ENCODE measurements at places on chromosomes 7 and 10.

DNA sequence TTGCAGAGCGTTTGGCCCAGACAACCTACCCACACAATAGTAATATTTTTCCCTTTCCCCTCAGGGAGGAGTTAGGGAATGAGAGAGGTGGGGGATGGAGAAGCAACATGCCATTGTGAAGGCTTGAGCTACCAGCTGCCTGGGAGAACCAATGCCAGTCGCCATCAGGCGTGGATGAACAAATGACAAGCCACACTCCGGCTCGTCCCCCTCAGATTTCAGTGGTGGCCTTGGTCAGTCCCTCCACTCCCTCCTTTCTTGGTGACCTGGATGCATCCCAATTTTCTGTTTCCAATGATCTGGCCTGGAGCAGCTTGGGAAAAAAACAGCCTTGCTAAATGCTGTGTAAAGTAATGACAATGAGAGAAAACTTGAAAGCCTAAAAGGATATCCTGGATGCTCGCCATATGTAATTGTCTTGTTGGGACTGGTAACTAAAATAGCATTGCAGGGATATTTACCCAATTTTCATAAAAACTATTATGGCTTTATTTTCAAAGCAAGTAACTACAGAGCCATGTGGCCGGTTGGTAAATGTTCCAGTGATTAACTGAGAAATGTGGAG, 110.7 kb downstream of the ICA1 start:
- DNase-seq = no peak

GRCh38 chr7:128076796-128077271, 45.6 kb upstream of the LRRC4 start:
- DNase-seq = no peak

DNA sequence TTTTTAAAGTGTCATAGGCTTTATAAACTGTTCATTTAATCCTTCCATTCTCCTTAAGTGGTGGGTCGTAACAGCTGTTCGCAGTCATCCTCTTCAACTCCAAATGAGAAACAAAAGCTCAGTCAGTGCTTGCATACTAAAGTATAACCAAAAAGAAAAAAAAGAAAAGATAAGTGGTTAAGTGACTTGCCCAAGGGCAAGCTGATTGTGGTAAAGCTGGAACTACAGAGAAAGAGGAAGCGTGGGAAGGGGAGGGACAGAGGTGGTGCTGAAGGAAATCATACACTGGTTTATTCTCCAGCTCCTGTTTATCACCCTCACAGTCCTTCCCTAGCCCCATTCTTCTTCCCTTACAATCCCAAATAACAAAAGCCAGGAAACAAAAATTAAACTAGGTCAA, 29.6 kb downstream of the IDE start:
- peak; percentile 6 for DNase-seq

DNA sequence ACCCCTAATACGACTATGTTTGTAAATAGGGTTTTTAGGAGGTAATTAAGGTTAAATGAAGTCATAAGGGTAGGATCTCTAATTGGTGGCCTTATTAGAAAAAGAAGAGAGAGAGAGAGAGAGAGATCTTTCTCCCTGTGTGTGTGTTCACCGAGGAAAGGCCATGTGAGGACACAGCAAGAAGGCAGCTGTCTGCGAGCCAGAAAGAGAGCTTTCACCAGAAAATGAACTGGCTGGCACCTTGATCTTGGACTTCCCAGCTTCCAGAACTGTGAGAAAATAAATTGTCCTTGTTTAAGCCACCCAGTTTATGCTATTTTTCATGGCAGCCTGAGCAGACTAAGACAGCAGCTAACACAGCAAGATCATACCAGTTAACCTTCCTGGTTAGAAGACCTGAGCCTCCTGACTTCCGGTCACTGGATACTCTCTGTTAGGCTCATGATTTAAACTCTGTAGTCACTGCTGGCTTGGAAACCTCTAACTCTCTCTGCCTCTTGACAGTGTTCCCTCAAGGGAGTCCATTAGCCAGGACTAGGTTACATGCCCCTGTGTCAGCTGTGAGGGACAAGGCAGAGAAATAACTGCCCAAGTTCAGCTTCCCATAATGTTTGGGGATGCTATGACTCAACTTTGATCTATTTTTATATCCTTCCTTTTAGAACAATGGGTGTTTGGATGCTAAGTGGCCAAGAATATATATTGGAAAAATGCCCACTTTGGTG, 102.3 kb downstream of the DYNC1I1 start:
- no peak for DNase-seq

DNA sequence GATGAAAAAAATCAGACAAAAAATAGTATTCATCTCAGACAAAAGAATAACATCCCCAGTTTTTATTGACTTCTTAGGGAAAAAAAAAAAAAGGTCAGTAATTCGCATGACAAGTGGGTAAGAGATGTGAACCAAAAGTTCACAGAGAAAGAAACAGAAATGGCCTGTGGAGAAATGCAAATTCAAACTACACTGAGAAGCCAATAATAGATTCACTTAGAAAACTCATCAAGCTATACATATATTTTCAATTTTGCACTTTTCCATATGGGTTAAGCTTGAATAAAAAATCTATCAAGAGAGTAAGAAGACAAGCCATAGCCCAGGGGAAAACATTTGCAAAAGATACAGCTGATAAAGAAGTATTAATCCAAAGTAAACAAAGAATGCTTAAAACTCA, 28.0 kb downstream of the HERC4 start:
- DNase-seq = no peak

- DNase-seq = no peak
Observed at GRCh38 chr10:11341283-11341960, 270.0 kb downstream of the USP6NL start.

DNA sequence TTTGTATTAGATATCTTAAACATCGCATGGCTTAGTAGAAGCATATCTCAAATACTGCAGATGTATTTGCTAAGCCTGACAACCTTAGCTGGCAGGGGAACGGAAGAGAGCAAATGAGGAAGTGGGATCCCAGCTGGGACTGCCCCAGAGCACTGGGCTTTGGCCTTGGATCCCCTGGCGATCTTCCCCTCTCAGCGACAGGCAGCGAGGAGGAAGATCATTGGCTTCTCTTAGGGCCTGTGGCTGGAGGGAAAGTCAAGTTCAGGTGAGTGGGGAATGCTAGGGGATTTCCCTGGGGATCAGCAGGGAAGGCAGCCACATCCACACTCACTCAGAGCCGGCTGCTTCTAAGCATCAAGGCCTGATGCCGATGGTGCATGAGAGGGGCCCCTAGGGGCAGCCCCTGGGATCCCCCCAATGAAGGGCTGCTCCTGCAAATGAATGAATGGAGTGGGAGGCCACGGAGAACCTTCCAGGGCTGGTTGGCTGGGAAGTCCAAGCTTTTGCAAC, 42.0 kb downstream of the LYZL2 start:
- DNase-seq = peak; percentile 10

DNA sequence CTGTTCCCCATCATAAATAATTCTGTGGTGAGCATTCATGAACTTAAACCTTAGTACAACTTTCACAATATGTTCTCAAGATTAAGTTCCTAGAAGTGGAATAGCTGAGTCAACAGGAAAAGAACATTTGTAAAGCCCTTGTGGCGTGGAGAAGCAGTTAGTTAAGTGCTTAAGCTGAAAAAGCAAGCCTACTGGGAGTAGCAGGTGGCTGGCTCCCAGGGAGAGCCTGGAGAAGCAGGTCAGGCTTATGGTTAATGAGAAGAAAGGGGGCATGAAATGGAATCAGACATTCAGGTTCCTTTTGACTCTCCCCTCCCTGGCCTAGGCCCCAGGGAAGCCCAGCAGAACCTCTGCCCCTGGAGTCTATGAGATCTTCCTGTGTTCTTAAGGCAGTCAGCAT, 35.3 kb downstream of the VSTM4 start:
- no peak for DNase-seq

- peak; percentile 31 for DNase-seq
Observed at GRCh38 chr7:2632733-2633537, 1.1 kb downstream of the TTYH3 start.

DNA sequence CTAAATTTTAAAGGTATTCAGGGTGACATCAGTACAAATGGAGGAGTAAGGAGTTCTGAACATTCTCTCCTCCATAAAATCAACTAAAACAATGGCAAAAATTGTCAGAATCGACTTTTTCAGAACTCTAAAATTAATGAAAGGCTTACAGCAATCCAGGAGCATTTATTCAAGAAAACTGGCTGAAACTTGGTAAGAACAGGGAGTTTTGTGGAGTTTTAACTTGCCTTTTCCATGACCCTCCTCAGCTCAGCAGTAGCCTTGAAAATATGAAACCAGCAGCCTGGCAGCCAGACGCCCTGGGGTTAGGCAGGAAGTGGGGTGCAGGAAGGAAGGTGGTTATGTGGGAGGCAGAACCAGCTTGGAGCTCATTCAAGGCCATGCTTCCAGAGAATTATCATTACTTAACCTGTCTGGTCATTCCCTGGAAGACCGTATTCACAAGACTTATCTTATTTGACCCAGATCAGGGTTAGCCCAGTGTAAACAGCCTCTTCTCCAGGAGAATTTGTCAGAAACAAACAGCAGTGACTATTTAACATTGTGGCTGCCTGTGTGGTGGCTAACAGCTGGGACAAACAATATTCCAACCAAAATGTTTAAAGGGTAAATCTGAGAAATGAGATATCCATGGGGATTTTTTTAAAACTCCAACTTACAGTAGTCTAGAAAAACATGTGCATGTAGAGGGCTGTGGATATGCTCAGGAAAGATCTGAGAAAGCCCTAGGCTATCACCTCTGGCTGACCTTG, 75.7 kb upstream of the MACROH2A2 start:
- no peak for DNase-seq

GRCh38 chr7:47358944-47359588, 222.8 kb downstream of the TNS3 start:
- no peak for DNase-seq

GRCh38 chr7:101066141-101066832, 19.0 kb upstream of the TRIM56 start:
- no peak for DNase-seq

DNA sequence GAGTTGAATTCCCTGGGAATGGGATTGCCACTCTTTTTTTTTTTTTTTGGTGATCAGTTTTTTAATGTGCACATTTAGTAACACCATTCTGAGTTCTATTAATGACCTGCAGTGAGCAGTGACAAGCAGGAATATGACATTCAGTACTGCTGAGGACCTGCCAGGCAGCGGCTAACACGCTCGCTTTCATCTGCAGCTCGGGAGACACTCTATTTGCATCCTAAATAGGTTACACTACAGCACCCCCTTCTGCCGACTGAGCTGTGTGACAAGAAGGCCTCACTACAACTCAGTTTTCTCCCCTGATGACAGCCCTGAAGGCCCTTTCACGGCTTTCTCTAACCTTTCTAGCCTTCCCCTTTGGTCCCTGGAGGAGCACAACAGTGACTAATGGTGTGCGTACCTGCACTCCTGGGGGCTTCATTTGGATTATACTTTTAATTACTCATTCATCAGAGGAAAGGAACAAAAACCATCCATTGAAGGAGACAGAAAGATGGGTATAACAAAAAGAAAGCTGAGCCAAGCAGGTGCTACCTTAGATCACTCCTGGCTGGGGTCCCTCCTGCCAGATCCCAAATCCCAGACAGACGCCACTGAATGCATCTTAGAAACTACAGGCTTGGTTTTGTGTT, 872.4 kb downstream of the LRMDA start:
- DNase-seq = peak; percentile 7

DNA sequence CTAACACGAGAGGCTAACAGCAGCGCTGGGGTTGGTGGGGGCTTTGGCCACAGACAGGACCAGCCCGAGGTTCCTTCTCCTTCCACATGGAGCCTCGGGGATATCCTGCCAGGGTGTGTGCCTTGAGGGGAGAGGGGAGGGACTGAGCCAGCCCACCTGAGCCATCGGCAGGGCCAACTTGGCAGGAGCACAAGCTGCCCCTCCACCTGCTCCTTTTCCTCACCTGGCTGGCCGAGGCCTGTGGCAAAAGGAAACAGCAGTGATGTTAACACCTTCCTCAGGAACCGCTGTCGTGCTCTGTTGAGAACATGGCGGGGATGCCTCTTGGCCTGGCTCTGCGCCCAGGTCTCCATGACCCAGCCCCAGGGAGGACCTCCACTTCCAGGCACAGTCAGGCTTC, 255.1 kb upstream of the PPP2R2D start:
- DNase-seq = no peak

DNA sequence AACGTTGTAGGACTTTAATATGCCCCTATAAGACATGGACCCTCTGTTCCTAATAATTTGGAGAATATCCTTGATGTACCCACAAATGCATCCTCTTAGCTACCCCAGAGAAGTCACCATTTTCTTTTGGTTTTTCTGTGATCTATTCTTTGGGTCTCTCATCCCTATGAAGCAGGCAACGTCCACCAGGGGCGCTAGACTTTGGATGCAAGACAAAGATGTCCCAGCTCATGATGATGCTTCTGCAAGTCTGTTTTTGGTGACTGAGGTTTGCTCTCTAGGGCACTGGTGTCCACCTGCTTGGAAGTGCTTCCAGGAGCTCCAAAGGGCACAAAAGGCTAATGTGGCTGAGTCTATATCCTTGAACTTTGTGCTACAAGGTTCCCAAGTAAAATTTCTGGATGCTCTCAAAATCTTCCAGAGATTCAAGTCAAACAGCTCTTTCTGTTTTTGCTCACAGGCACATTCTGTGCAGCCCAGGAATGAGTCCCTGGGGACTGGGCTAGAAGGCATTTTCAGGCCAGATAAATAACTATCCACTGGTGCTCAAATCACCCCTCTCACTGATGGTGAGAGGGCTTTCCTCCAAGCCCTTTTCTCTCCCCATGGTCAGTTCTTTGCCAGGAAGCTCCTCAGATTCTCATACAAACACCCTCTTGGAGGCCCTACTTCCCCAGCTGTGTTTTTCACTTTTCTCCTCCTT, 166.4 kb downstream of the C7orf25 start:
- no peak for DNase-seq

GRCh38 chr7:88442413-88442812, 135.7 kb upstream of the STEAP4 start:
- DNase-seq = no peak

- peak; percentile 46 for DNase-seq
Observed at GRCh38 chr7:30510124-30511075, 5.8 kb upstream of the GGCT start.

GRCh38 chr7:91945476-91945875, 4.8 kb downstream of the AKAP9 start:
- no peak for DNase-seq

DNA sequence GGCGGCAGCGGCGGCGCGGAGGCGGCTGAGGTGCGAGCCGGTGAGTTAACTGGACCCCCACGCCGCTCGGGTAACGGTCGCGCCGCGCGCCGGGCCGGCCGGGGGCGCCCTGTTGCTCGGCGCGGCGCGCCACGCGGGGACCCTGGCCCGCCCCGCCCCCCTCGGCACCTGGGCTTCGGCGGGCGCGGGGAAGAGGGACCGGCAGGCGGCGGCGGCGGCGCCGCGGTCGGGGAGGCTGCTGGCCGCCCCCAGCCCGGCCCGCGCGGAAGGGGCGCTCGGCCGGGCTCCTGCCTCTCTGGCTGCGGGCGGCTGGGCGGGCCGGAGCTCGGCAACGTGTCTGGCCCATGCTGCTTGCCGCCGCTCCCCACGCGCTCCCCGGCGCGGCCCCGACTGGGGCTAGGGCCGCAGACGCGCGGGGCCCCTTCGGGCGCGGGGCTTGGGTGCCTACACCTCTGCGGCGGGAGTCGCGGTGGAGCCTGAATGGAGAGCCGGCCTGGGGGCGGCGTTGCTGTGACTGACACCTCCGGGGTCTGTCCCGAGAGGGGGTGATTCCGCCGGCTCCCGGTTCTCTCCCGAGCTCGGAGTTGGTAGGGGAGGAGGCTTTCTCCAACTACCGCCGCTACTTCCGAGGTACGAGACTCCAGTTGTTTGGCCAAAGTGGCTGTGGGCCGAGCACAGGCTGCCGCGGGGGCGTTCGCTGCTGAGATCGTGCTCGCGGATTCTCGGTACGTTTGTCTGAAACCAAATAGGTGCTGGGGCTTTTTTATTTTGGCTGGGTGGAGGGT, 494 bp downstream of the PALS2 start:
- peak; percentile 25 for DNase-seq

GRCh38 chr7:12016439-12016838, 184.4 kb upstream of the THSD7A start:
- DNase-seq = no peak

- no peak for DNase-seq
Observed at GRCh38 chr10:94274142-94274787, 88.5 kb downstream of the NOC3L start.
